ENCODE measurements at places on chromosomes 6 and 20. TPM values are rescaled to one million over a fixed set of nuclear protein-coding genes. Genes with fewer than 3 reads are reported as not detected.

PAX1 gene
- not detected for polyA plus RNA-seq

SLC17A3 gene
- 0.75 TPM for polyA plus RNA-seq

RCAN2 gene
- polyA plus RNA-seq: 0.06 TPM

- no peak for DNase-seq
- no peak overlapping the region for H3K4me3 ChIP-seq
- H3K4me1 ChIP-seq: no peaks in the 10 kb centered on the region
- no peaks in the 10 kb centered on the region for H3K27me3 ChIP-seq
These were observed 423.3 kb downstream of the QKI start for GRCh38 chr6:163837691-163838431.

DNA sequence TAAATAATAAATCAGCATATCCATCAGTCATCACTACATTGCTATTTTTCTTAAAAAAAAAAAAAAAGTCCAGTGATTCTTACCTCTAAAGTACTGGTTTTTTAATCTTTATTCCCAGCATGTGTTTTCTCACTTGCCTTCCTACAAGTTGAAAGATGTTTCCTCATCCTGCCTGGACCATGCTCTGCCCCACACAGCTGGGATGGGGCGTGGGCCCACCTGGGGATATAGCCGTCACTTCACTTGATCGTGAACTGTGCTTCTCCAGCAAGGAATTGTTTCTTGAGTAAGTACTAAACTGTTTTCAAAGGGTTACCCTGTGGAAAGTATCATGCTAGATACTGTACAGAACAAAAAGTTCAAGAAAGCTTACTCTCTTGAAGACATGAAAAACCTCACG, 212.6 kb upstream of the HTR1E start:
- no peak overlapping the region for H3K4me3 ChIP-seq
- no peak for DNase-seq
- H3K36me3 ChIP-seq: no peaks in the 10 kb centered on the region
- no peaks in the 10 kb centered on the region for H3K27me3 ChIP-seq

DNA sequence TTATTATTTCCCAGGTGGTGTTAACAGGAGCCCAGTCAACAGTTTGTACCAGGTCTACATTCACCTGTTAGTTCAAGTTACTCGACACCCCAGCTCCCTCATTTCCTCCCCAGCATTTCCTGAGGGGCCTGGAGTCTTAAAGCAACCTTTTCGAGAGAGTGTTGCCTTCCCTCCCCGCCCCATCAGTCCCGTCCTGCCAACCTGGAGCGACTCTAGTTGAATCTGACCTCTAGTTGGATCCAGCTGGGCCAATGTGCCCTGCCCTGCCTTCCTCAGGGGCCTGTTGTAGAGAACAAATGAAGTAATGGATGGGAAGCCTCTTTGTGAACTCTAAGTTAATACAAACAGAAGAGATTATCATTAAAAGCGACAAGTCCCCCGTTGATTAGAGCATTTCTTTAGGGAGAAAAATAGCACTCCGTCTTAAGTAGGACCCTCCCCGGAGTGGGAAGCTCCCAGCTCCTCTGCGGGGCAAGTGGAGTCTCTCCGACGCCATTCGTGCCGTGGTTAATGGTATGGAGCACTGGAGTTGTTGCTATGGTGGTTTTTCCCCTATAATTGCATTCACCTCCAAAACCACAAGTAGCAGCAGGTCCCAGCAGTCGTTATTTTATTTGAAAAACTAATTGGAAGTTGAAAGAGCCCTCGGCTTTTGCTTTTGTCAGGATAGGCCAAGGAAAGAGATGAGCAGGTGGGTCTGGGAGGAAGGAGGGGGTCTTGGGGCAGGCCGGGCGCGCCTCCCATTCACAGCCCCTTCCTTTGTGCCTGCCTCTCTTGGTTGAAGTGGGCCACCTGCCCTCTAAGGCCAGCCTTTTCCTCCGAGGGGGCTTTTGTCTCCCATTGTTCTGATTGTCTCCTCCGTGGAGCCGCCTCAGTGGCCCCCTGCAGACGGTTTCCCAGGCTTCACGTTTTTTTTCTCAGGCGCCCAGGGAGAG, 16.1 kb downstream of the GHRH start:
- H3K27ac ChIP-seq: no peak overlapping the region
- no peak overlapping the region for H3K4me3 ChIP-seq
- H3K27me3 ChIP-seq: no peaks in the 10 kb centered on the region
- H3K36me3 ChIP-seq: peaks cover 27% of the 10 kb centered on the region
- no peaks in the 10 kb centered on the region for H3K4me1 ChIP-seq

GRCh38 chr6:189676-190075, 102.6 kb upstream of the DUSP22 start:
- no peak overlapping the region for H3K4me3 ChIP-seq
- H3K36me3 ChIP-seq: no peaks in the 10 kb centered on the region
- no peak overlapping the region for H3K27ac ChIP-seq
- no peak for DNase-seq

- no peak overlapping the region for H3K4me3 ChIP-seq
- no peaks in the 10 kb centered on the region for H3K36me3 ChIP-seq
- no peaks in the 10 kb centered on the region for H3K4me1 ChIP-seq
- no peak for DNase-seq
- H3K27me3 ChIP-seq: no peaks in the 10 kb centered on the region
These were observed 254.2 kb downstream of the ERMARD start for GRCh38 chr6:170005665-170006064.

All from CD4-positive, alpha-beta memory T cell (primary cell).